HEK293T (cell line): ENCODE measurements at places on chromosomes 16 and 17.
A peak's percentile ranks its signal among the peaks of the same experiment; 100 is the strongest.

DNA sequence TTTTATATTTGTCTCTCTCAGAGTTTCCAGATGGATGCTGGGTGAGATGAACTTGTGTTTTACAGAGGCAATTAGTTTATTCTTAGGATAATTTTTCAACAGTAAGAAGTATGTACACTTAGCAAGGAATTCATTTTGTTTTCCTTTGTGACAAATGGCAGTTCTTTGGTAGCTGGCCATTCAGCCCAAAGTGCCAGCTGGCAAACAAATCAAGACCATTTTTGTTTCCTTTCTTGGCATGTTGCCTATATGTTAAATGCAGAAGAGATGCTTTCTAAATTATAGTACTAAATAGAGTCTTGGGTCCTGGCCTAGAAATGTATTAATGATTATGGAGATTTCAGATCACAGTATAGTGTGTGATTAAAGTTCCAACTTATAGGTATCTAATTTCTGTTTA, 337.1 kb downstream of the CNTNAP4 start:
- DNase-seq, result no peak

- DNase-seq, result no peak
These were observed 2.6 kb downstream of the ACADVL start for GRCh38 chr17:7222093-7222971.

DNA sequence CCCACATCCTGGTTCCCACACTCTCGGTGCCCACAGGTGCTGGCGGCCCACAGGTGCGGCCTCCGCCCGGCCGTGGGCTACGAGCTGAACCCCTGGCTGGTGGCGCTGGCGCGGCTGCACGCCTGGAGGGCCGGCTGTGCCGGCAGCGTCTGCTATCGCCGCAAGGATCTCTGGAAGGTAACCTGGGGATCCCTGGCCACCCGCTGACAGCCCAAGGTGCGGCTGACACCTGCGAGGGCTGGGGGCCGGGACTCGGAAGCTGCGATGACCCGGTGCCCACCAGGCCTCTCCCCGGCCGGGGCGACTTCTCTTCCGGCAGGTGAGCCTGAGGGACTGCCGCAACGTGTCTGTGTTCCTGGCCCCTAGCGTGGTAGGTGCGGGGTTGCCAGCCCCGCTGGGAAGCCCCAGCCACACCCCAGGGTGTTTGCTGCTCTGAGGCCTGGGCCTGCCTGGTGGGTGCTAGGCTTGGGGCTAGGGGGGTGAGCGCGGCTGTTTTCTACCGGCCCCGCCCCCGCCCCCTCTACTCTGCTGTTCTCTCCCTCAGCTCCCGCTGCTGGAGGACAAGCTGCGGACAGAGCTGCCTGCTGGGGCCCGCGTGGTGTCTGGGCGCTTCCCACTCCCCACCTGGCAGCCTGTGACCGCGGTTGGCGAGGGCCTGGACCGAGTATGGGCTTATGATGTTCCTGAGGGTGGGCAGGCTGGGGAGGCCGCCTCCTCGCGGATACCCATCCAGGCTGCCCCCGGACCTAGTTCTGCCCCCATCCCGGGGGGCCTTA, 1.0 kb downstream of the ANTKMT start:
- DNase-seq, result no peak

DNA sequence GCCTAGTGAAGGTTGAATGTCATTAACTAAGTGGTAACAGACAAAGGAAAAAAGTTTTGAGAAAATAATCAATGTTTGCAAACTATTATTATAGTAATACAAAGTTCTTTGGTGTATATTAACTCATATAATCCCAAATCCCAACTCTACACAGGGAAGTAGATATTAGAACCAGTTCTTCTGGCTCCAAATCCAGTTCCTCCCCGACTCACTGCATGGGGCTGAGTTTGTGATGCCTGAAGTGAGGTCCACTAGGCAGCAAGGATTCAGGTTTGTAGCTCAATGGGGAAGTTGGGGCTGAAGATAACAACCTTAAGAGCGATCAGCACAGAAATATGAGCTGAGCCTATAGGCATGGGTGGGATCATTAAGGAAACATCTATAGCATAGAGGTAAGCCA, 5.6 kb upstream of the SYNRG start:
- DNase-seq, result no peak

GRCh38 chr17:1077986-1078711, 81.2 kb downstream of the TIMM22 start:
- no peak for DNase-seq

DNA sequence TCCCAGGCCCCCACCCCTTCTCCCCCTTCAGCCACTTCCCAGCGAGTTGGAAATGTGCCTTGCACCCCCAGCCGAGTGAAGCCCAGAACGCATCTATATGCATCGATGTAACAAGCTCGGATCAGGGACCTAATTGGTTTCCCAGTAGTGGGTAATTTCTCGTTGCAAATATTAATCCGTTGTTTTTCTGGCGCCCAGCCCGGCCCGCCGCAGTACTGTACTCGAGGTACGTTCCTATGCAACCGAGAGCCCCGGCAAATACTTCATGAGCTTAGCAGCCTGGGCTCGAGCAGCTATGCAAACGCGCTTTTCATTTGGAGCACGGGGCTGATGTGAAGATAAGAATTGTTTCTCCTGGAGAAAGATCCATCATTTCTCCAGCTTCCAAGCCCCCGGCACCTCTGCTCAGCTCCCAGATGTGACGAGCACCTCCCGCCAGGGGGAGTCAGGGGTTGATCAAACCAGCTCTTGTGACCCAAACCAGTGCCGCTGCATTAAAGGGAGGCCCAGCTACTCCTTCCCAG, 229.8 kb downstream of the KATNIP start:
- peak; percentile 47 for DNase-seq

- DNase-seq, result peak; percentile 35
These were observed 24.1 kb upstream of the ADORA2B start for GRCh38 chr17:15920758-15921239.

GRCh38 chr16:89593841-89594240, 18.3 kb downstream of the CPNE7 start:
- DNase-seq, result no peak

DNA sequence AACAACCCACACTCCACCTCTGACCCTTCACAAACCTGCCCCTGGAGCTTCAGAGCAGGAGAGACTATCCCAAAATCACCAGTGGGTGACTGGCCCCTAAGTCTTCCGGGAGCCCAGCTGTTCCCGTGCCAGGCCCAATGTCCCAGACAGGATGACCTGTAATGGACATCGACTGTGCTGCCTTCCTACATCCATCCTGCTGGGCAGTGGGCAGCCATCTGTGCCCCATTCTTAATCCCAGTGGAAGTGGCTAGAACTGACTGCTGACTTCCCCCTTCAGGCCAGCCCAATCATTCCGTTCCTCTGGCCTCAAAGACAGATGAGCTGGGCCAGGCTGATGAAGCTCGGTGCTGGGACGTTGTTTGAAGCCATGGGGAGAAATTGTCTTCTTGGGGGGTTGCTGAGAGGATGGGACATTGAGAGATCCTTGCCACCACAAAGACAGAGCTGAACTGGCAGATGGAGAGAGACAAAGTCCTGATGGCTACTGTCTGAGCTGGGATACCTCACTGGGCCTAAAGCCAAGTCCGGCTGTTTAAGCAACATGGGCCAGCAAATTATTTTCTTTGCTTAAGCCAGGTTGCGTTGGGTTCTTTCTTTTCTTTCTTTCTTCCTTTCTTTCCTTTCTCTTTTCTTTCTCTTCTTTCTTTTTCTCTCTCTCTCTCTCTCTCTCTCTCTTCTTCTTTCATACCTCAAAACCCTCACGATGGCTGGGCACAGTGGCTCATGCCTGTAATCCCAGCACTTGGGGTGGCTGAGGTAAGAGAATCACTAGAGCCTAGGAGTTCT, 17.9 kb upstream of the ALOX15B start:
- no peak for DNase-seq

- no peak for DNase-seq
These were observed 81.8 kb downstream of the IRX3 start for GRCh38 chr16:54204756-54205155.

- peak; percentile 51 for DNase-seq
These were observed 119.6 kb downstream of the SPAG9 start for GRCh38 chr17:51000835-51001638.

GRCh38 chr16:67910158-67910557, 17.1 kb downstream of the PSKH1 start:
- no peak for DNase-seq

GRCh38 chr16:24723663-24724062, 5.8 kb upstream of the TNRC6A start:
- no peak for DNase-seq

DNA sequence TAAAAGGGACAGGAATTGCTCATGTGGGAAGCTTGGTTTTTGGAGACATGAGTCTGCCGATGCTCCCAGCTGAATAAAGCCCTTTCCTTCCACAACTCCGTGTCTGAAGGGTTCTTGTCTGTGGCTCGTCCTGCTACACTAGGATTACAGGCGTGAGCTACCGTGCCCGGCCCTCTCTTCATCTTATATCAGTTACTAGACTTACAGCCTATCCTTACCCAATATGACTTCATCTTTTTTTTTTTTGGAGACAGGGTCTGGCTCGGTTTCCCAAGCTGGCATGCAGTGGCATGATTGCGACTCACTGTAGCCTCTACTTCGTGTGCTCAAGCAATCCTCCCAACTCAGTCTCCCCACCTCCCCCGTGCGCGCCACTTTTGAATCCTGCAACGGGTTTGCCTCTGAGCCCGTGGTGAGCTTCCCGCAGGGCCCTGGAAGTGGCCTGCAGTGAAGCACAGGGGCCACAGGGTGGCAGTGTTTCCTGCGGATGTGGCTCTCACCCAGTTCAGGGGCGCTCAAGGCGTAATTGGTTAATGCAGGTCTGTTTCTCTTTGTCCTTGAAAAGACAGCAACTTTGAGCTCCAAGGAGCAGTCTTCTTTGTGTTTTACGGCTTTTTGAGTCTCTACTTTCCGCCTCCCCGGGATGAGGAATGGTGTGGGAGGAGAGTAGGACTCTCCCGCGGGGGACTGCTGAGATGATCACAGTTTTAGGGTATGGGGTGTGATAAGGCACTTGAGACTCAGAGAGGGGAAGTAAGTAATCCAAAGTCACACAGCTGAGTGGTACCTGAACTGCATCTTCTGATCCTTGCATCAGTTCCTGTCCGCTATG, 22.7 kb upstream of the GPRC5B start:
- peak; percentile 79 for DNase-seq

DNA sequence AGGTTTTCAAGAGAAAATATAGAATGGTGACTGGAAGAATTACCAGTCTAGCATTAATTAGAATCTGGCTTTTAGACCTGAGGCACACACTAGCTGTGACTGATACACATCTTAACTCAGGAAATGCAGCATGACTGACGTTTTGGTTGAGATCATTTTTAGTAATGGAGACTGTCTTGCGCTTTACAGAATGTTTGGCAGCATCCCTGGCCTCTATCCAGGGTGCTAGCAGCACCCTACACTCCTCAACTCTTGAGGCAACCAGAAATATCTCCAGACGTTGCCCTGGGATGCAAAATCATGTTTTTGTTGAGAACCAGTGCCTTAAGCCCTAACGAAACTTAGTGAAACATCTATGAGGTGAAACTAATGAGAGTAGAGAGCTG, 109.0 kb downstream of the HS3ST3A1 start:
- DNase-seq, result no peak

DNA sequence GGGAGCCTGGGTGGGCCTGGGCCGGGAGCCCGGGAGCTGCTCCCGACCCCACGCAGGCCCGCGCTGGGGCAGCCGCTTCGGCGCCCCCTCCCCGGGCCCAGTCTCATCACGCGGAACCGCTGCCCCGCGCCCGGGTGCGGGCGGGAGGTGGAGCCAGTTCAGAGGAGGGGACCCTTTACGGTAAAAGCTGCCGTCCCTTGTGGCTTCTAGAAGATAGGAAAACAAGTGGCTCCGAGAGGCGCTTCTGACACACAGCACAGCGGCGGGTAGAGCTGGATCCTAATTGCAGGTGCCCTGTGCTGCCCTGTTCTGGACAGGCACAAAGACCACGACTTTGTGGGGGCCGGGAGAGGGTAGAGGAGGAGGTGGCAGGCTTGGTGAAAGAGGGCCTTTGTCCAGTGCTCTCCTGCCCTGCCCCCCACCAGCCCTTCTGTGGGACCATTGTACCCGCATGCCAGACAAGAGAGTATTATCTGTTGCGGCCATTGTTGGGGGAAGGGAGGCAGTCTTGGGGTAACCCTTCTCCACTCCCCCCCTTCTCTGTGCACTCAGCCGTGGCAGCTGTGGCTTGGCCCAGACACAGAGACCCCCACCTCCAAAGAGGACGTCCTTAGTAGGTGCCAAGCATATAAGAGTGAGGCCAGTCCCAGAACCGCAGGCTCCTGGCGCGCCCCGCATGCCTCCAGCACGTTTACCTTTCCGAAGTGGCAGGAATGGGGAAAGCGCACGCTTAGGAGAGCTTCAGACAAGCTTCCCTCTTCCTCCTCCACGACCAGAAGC, 736 bp downstream of the CNP start:
- DNase-seq, result peak; percentile 34

- no peak for DNase-seq
These were observed 147.3 kb downstream of the SNX11 start for GRCh38 chr17:48254896-48255295.

DNA sequence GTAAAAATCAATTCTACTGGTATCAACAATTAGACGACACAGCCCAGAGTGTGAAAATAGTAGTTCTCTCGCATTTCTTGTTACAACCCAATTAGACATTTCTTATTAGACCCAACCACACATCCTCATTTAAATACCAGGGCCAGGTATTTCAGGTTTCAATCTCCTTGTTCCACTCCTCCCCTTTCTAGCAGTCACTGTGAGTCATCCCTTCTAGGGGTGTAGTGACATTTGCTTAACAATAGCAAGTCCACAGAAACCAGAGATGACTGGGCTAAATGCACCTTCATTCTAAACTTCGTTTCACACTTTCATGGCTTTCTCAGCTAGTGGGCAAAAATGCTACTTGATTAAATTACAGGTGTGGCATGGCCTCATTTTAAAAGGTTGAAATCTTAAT, 116.9 kb upstream of the CACNG3 start:
- DNase-seq, result no peak

GRCh38 chr17:42841975-42842685, 2.2 kb upstream of the AOC2 start:
- no peak for DNase-seq

DNA sequence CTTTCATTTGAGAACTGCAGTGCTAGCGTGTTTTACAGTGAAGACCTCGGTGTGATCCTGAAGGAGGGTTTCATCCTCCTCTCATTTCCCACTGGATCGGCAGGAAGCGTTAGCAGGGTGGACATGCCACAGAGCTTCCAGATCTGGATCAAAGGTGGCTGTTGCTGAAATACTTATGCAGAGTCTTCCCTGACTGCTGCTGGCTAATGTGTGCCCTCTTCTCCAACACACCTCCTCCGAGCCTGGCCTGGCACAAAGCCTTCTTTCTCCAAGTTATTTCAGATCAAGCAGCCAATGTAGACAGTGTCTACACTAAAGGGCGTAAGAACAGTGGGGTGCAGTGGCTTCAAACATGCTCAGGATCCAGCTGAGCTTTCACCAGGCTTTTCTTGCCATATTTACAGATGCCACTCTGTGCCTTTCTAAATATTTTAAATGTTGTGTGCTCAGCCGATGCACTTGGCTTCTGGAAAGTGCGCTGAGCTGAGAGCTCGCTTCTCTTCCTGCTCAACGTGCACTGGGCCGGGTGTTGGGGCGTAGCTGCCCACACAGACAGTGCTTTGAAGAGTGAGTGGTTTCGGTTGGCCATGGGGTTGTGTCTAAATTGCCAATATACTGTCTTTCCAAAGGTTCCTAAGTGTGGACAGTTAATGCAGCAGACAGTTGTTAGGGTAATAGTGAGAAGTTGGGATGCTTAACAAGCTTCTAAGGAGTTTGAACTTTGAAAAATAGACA, 2.1 kb downstream of the ZNF750 start:
- no peak for DNase-seq
